Activated CD8-positive, alpha-beta memory T cell treated with anti-CD3 and anti-CD28 coated beads, Interleukin-2, amount 50 U/mL, for 48 hours (primary cell): ENCODE measurements at places on chromosomes 11 and 22.

- DNase-seq: no peak
Observed at GRCh38 chr11:112082729-112083128, 3.8 kb downstream of the TIMM8B start.

DNA sequence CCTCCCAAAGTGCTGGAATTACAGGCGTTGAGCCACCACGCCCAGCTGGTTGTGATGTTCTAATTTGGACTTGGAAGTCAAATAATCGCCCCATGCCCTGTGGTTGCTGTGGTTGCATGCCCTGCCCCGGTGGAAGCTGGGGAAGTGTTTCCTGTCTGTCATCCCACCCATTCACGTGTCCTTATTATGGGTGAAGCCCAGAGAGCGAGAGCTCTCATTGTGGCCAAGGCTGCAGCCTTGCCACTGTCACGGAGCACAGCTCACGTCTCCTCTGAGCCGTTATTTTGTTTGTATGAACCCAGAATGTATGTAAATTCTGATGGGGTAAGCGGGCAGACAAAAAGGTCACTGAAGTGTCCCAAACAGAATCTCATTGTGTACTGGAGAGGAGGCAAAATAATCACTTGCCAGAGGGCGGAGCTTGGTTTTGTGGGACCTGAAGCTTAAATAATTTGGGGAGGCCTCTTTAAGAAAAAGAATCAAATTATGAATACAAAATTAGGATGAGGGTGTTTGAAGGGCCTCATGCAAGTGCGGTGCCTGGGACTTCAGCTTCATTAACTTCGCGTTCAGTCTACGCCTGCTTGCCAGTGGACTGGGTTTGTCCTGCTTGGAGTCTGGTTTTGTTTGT is 25.8 kb upstream of the TREH start:
- no peak for DNase-seq

GRCh38 chr11:47987310-47987709 is 7.0 kb downstream of the PTPRJ start:
- DNase-seq: no peak

- no peak for DNase-seq
Observed at GRCh38 chr22:21100149-21101032, 54.6 kb downstream of the LRRC74B start.

DNA sequence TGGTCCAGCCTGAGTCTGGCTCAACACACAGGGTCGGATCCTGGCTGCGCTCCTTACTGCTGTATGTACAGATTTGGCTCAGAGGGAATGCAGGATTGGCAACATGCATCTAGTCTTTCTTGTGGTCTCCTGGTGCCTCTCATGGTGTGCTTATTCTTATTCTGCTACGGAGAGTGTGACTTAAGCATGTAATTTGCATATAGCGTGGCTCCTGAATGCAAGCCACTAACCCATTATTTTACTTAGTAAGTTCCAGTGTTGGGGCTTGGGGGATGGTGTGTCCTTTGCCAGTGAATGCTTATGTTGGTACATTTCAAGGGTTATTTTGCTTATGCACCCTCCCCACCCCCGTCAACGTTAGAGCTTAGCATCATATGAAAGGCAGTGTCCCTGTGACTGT is 51.2 kb downstream of the PTPRJ start:
- no peak for DNase-seq

- no peak for DNase-seq
Observed at GRCh38 chr11:16780146-16780545, 41.7 kb downstream of the C11orf58 start.

DNA sequence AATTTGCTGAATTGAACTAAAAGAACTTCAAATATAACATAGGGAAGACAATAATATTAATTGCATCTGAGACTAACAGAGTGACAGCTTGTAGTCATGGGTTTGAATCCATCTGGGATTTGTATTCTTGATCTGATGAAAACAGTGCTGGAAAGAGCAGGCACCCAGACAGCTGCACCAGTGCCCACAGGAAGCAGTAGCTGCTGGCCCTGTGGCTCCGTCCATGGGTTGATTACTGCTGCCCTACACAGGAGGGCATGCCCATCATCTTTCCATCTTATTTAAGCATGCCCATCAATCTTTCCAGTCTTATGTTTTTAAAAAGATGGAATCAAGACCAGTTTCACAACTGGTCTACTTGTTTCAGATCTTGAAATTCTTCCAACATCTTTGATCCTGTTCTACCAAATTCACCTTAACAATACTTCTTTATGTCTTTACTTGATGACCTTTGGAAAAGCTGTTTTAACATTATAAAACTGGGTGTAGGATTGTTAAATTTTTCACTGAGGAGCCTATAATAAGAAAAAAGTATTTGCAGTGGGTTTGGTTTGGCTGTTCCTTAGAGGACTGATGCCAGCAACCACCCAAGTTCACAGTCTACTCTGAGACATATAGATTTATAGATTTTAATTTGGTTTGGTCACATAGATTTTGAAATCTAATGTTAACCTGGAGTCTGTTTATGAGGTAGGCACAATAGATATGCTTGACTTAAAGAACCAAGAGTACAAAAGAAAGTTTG is 761 bp upstream of the NXPE4 start:
- DNase-seq: no peak

DNA sequence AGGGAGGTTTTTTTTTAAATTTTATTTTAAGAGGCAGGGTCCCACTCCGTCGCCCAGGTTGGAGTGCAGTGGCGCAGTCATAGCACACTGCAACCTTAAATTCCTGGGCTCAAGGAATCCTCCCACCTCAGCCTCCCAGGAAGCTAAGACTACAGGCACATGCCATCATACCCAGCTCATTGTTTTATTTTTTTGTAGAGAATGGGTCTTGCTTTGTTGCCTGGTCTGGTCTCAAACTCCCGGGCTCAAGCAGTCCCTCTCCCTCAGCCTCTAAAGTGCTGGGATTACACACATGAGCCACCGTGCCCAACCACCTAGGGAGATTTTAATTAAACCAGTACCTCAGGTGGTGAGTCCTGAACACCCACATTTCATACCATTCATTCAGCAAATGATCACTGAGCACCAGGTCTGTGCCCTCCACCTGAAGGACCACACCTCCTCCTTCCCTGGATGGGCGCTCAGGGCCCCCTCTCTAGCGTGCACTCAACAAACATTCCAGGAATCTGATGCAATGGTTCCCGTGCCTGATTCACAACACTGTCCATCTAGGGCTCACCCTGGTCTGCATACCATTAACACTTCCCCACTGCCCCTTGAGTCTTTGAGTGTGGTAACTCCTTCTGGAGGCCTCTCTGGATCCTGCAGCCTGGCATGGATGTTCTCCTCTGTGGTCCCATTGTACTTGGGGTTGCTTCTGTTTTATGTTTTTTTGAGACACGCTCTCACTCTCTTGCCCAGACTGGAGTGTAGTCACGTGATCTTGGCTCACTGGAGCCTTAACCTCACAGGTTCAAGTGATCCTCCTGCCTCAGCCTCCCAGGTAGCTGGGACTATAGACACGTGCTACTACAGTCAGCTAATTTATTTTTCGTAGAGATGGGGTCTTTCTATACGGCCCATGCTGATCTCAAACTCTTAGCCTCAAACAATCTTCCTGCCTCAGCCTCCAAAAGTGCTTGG is 9.6 kb upstream of the MYH9 start:
- no peak for DNase-seq

DNA sequence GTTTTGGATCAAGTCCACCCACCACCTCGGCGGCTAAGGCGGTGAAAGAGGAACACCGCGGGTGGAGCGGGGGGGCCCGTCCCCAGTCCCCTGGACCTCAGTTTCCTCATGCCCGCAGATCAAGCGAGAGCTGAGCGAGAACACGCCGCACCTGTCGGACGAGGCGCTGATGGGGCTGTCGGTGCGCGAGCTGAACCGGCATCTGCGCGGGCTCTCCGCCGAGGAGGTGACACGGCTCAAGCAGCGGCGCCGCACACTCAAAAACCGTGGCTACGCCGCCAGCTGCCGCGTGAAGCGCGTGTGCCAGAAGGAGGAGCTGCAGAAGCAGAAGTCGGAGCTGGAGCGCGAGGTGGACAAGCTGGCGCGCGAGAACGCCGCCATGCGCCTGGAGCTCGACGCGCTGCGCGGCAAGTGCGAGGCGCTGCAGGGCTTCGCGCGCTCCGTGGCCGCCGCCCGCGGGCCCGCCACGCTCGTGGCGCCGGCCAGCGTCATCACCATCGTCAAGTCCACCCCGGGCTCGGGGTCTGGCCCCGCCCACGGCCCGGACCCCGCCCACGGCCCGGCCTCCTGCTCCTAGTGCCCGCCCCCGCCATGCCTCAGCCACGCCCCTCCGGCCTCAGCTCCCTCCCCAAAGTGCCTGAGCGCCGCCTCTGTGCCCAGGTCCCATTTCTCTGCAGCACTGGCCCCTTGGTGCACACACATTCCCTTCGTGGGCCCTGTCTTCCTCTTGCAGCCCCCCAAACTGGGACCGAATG is 12.7 kb downstream of the MAFF start:
- peak; percentile 80 for DNase-seq
